Endothelial cell of coronary artery (primary cell): ENCODE measurements at places on chromosomes 6 and 20. TPM values are rescaled to one million over a fixed set of nuclear protein-coding genes. Genes with fewer than 3 reads are reported as not detected.

NOL7 gene
- 74.3 and 77.1 TPM in 2 replicates for total RNA-seq

CPNE5 gene
- total RNA-seq: 11.8 and 15.2 TPM in 2 replicates

CRIP3 gene
- not detected in 2 replicates for total RNA-seq

MACROD2 gene
- 0.47 and 1.1 TPM in 2 replicates for total RNA-seq

EPB41L1 gene
- 4.2 and 17.8 TPM in 2 replicates for total RNA-seq
